ENCODE measurements at places on chromosomes 4 and X.

DNA sequence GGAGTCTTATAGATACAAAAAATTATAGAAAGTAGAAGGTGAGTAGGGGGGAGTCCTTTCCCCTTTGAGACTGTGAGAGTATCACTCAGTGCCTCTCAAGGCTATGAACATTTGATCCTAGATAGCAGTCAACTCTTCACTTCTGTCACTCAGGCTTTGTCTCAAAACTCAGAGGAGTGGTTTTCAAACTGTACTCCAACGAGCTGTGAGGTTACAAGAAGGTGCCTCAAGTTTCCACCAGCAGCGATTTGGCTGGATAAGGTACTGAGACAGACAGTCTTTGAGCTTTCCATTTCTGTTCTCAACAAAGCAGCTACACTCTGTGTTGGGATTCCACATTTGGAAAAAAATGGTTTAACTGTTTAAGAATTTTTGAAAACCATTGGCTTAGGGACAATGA, 48.0 kb upstream of the NDST3 start:
- no peak for DNase-seq

DNA sequence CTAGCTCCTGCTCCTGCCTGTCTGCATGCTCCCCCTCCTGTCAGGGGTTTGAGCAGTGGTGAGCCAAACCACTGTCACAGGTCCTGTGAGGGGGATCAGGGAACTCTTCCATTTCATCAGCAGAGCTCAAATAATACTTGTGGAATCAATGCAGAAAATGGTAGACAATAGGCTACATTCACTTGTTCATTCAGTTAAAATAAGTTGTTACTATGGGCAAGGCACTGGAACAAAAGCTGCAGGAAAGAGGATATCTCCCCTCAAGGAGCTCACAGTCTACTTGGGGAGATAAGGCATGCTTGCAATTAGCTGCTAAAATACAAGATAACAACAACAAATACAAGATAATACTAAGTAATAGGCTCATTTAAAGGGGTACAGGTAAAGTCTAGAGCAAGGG, 117.1 kb downstream of the GPC3 start:
- DNase-seq: no peak

GRCh38 chr4:153758688-153759406, 977 bp downstream of the RNF175 start:
- DNase-seq: no peak

DNA sequence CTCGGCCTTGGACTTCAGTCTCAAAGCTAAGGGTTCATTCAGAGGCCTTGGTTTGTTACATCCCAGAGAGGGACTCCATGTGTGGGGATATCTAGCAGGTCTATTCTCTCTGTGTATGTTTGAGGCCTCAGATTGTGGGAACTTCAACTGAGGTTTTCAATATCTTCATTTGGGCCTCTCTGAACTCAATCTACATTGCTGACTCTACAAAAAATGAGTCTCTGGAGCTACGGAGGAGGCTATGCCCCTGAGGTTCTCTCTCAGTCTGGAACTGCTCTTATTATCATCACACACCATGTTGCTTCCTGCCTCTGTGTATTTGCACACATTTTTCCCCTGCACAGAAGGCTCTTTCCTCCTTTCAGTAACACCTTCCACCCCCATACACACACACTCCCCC, 5.1 kb upstream of the TSR2 start:
- DNase-seq: no peak

DNA sequence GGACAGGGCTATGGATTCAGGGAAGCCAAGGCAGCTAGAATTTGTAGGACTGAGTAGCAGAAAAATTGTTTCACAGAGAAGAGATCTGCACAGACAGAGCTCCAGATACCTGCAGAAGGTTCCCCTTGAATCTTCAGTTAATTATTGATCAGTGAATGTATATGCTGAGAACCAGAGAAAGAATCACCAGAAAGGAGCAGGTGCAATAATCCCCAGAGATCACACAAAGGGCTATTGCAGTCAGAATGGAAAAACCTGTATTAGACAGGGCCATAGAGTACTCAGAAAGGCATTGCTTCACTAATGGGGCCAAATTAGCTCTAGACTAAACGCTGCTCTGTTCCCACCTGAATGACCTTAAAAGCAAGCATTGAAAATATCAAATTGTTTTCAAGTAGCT, 35.5 kb upstream of the SMAD1 start:
- no peak for DNase-seq

GRCh38 chrX:130561930-130562329, 160.1 kb downstream of the RBMX2 start:
- no peak for DNase-seq

DNA sequence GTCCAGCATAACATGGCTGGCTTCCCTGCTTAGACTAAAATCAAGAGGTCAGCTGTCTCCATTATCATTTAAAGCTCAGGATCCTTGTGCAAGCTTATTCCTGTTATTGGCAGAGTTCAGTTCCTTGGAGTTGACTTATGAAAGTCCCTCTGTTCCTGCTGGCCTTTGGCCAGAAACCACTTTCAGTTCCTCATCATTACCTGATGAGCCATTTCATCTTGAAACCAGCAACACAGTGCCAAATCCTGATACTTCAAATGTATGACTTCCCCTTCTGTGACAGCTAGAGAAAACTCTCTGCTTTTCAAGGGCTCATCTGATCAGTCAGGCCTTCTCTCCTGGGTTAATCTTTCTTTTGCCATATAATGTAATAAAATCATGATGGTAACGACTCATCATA, 110.6 kb upstream of the FSTL5 start:
- DNase-seq: no peak

DNA sequence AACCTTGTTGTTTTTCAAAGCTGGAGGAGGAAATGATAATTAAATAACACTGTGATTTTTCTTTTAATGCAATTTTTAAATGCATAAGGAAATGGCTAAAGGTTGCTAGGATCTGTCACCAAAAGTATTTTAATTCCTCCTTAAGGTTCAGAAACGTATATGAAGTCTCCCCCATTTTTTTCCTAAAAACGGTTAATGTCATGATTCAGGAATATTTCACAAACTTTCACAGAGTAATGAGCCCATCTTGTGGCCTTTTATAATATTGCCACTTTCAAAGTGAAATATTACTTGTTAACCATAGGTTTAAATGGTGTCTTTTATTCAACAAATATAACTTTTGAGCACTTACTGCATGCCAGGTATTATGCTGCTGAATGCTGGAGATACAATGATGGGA, 99.5 kb upstream of the USP38 start:
- no peak for DNase-seq

GRCh38 chr4:90184560-90184959, 57.4 kb downstream of the CCSER1 start:
- DNase-seq: no peak

GRCh38 chr4:55175779-55176231, 50.4 kb upstream of the KDR start:
- DNase-seq: no peak

DNA sequence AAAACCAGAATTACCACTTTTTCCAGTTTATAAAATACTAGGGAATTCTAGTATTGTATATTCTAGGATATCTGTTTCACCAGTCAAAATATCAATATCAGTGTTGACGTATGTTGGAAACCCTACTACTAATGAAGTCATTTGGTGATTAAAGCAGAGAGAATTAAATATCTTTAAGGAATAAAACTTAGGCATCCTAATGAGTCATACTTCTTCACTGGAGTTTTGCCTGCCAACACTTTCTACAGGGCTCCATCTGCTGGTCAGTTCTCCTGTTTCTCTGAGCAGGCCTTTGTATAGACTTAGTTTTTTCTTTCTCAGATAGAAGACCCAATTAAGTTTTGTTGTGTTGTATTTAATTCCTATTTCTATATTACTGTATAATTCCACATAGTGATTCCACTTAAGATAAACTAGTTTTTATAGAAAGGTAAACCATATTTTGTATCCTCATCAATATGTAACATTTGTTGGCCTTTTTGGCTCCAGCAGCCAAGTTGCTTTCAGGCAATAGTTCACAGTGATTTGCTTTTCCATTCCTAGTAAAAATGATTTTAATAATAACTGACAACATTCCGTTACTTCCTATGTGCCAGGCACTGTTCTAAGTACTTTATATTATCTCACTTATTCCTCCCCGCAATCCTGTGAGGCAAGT, 3.5 kb downstream of the AP1AR start:
- DNase-seq: peak; percentile 50

DNA sequence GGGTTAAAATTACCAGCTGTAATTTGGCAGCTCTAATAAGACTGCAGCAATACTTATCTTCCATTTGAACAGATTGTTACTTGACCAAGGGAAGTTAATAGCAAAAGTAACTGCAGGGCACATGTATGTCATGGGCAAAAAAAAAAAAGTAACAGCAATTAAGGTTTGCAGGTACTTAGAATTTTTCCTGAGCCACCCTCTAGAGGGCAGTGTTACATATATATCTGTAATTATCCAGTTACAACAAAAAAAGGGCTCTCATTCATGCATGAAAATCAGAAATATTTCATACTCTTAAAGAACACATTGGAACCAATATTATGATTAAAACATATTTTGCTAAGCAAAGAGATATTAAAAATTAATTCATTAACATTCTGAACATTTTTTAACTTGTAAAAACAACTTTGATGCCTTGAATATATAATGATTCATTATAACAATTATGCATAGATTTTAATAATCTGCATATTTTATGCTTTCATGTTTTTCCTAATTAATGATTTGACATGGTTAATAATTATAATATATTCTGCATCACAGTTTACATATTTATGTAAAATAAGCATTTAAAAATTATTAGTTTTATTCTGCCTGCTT, 25.1 kb downstream of the XIAP start:
- peak; percentile 16 for DNase-seq

GRCh38 chr4:8348071-8348470, 78.5 kb downstream of the HTRA3 start:
- no peak for DNase-seq

DNA sequence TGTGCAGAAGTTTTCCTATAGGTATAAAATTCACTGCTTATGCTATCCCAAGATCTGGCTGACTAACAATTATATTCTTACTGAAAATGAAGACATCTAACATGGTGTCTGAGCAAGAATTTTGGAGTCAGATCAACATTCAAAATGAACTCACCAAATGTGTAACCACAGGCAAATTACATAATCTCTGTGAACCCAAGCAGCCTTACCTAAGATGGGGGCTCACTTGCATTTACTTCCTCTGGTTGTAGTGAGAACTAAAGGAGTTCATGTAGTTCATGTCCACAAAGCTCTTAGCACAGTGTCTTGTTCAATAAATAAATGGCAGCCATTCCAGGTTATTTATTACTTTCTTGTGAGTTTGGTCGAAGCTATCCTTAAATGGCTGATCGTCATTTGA, 163.9 kb upstream of the LCORL start:
- no peak for DNase-seq

DNA sequence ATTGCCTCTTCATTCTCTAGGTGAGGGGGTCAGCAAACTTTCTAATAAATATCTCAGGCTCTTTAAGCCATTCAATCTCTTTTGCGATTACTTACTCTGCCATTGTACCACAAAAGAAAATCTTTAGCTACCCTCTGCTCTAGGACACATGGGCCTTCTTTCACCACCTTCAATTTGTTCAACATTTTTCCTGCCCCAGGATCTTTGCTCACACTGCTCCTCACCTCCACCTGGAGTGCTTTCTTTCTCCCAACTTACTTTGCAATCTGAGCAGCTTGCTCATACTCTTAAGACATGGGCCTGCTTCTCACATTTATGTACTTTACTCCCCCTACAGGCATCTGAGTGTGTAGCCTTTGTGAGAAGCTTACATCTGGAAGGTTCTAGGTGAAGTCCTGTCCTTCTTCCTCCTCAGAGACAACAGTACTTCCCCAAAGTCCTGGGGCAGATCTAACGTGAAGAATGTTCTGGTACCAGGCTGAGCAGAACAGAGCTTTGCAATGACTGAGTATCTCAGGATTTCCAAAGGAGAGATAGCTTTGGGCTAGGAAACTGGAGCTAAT, 55.0 kb upstream of the PRDM5 start:
- DNase-seq: no peak

- DNase-seq: no peak
Observed at GRCh38 chr4:153204247-153204671, at the start of gene TRIM2. TSS of gene TRIM2 (plus strand) at chr4:153204443. CDS start at chr4:153204531, 88 bp downstream.

GRCh38 chr4:100366213-100366612, 151.6 kb downstream of the EMCN start:
- no peak for DNase-seq

- DNase-seq: no peak
Observed at GRCh38 chr4:8586671-8587468, 5.7 kb upstream of the CPZ start.

GRCh38 chr4:153950100-153950979, 161.5 kb upstream of the SFRP2 start:
- no peak for DNase-seq

- no peak for DNase-seq
Observed at GRCh38 chr4:5527211-5527610, 181.1 kb downstream of the EVC2 start.

GRCh38 chrX:65073233-65073632, 97.0 kb upstream of the ZC4H2 start:
- DNase-seq: no peak

GRCh38 chr4:77220828-77221613, 64.0 kb downstream of the CCNG2 start:
- no peak for DNase-seq

DNA sequence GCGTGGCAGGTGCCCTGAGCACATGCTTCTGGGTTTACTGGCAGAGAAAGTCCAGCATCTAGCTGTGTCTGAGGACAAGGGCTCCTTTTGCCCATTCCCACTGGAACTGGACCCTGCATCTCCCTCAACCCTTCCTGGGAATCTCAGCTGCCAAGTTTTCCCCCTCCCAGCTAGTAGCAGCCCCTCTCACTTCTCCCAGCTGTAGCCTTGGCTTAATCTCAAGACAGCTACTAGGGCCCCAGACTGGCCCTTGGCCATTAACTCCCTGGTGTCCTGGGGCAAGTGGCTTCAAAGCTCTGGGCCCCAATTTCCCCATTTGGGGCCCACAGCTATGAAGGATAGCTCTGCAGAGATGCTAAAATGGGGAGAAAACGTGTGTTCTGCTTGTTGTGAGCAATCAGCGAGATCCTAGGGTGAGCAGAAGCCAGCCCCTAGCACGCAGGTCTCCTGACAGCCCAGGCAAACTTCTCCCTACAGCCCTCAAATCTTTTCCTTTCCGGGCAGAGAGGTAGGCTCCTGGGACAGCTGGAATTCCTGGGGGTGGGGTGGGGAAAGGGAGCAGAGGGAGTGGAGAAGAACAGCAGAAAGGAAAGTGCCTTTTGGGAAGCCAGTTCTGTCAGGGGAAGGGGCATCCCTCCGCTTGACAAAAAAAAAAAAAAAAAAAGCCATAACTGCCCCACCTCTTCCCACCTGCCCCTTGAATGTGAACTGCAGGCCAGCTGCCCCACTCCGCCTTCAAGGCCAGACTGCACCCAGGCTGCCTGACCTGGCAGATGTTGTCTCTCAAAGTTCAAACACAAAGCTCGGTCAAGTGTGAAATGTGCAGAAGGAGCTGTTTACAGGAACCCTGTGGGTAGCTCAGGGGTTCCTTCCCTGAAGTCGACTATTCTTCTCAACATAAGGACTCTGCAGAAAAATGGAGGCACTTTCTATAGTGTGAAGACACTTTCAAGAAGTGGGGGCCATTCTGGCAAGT, 16.6 kb downstream of the FGD1 start:
- no peak for DNase-seq

- DNase-seq: no peak
Observed at GRCh38 chr4:136277741-136278140, 1254.6 kb downstream of the PCDH18 start.
